ENCODE measurements at places on chromosomes 6 and 20.

DNA sequence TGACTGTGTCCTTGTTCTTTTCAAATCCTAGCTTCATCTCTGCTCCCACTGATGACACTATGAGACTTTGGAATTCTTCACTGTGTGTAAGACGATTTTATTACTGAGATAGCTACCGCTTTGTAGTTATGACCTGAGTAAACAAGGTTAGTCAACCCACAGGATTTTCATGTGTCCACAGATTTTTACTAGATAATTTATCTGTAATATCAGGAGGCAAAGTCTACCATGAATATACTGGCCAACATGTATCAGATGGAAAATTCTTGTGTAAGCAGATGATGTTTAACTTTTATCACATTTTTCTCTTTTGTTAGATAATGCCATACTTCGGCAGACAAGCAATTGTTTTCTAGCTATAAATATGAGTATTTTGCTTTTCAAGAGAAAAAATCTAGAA is 119.8 kb downstream of the SGK1 start:
- DNase-seq, result no peak

DNA sequence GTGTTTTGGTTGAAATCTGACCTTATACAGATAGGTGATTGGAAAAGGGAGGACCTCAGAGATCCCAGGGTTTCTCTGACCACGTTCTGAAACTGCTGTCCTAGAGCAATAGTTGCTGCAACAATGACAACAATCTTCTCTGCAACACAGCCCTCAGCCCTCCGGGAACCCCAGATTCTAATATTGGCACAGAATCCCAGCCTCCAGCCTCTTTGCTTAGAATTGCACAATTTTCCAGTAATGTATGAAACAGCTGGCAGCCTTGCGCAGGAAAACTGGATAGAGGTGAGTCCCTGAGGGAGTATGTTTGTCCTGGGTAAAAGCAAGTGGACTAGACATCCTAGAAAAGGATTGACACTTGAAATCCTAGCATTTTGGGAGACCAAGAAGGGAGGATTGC is 30.4 kb upstream of the PNRC1 start:
- DNase-seq, result no peak

DNA sequence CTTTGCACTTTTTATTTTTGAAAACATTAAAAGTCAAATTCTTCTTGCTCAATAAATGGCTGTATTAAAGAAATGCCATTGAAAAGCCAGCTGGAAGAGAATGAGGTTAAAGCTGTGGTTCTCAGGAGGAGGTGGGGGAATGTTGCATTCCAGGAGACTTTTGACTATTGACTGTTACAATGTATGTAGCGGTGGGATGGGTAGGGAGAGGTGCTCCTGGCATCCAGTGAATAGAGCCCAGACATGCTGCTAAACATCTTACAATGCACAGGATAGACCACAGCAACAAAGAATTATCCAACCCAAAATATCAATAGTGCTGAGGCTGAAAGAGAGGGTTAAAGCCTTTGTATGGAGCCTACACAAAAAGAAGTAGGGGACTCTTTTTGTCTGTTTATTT is 295.9 kb downstream of the NKAIN2 start:
- DNase-seq, result no peak

GRCh38 chr20:10604865-10605440 is 68.8 kb downstream of the JAG1 start:
- no peak for DNase-seq

GRCh38 chr20:59580146-59580946 is 24.0 kb upstream of the PHACTR3 start:
- DNase-seq, result no peak

DNA sequence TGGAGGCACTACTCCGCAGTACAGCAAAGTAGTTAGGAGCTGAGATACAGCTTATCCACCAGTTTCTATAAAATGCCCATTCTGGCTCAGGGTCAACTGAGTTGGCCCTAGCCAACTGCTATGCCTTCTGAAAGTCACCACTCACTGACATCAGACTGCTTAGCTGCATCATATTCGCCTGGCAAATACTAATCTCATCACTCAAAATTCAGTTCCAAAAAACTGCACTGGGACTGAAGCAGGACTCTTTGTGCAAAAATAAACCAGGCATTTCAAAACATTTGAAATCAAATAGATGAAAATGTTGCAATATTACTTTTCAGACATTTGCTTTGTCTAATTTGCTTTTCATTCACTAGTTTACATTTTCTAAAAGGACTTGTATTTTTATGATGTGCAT is 230.0 kb downstream of the ALDH8A1 start:
- no peak for DNase-seq

- no peak for DNase-seq
These were observed 8.9 kb upstream of the NR2E1 start for GRCh38 chr6:108156938-108157233.

GRCh38 chr6:83461438-83461837 is 30.6 kb upstream of the ME1 start:
- DNase-seq, result no peak

GRCh38 chr6:129517288-129517687 is 192.7 kb downstream of the ARHGAP18 start:
- DNase-seq, result no peak

DNA sequence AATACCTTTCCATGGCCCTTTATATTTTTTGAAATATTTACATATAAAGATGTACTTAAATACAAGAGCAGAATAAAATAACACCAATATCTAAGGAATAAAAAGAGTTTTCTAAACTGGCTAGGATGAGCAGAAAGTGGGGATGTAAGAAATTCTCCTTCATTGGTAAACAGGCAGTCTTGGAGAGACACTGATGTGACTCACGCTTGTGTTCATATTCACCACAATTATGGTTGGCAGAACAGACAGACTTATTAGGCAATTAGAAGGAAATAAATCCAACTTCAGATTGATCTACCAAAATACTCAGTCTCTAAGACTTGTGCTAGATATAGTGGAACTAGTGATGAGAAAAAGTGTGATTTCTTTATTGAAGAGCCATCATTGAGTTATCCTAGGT is 463.7 kb downstream of the CDC5L start:
- no peak for DNase-seq

GRCh38 chr6:119077643-119078375 is 655 bp downstream of the FAM184A start:
- DNase-seq, result peak; percentile 66

GRCh38 chr6:163001330-163001729 is 273.6 kb downstream of the PACRG start:
- DNase-seq, result no peak

GRCh38 chr6:2507016-2507415 is 243.7 kb downstream of the MYLK4 start:
- no peak for DNase-seq

All from CD4-positive, alpha-beta T cell treated with Interleukin-10 for 1 hour (primary cell).